ENCODE measurements at places on chromosomes 7 and 10.

GRCh38 chr7:74012842-74013249 is 15.1 kb upstream of the ELN start:
- DNase-seq = no peak

GRCh38 chr7:127850195-127850594 is 181.0 kb downstream of the LRRC4 start:
- DNase-seq = no peak

- DNase-seq = no peak
Observed at GRCh38 chr10:23094786-23095403, 484 bp upstream of the MSRB2 start.

- no peak for DNase-seq
Observed at GRCh38 chr10:73614720-73615119, 23.6 kb upstream of the USP54 start.

DNA sequence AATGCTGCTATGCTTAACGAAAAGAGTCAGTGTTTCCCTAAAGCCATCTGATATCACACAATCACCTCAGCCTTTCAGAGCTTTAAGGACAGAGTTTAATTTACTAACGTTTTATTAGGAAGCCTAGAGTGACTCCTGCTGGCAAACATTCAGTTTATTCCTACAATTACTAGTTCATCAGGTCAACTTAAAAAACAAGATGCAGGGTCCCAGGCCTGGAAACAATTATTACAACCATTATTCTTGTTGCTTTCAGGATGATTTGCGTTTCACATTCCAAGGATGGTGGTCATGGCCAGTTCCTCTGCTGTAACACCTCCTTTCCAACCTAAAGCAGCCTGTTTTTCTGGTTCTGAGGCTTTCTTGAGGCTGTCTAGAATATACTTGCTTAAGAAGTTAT is 1.5 kb upstream of the FAM53B start:
- DNase-seq = no peak

- DNase-seq = no peak
Observed at GRCh38 chr7:134016223-134016941, 110.8 kb upstream of the LRGUK start.

DNA sequence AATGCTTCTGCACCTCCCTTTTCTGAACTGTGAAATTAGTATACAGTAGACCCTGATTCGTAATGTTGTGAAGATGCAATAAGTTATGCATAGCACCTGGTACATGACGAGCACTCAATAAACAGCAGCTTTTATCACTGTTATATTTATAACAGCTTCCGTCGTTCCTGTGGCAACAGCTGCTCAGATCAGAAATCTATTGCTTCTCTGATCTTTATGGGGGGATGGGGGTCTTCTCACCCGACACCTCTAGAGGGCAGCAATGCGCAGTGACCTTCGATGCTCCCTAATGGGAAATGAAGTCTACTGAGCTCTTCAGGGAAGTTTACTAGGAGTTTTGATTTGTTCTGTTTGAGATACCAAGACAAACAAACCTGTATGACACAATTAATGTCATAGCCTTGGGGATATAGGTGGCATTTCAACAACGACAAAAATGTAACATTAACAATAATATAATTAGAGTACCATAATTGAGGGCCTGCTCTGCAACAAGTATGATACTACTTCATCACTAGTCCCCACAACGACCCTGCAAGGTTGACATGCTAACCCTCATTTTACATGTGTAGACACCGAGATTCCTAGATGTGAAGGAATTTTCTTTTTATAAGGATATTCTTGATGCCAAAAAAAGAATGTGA is 289.6 kb downstream of the SFMBT2 start:
- peak; percentile 41 for DNase-seq

DNA sequence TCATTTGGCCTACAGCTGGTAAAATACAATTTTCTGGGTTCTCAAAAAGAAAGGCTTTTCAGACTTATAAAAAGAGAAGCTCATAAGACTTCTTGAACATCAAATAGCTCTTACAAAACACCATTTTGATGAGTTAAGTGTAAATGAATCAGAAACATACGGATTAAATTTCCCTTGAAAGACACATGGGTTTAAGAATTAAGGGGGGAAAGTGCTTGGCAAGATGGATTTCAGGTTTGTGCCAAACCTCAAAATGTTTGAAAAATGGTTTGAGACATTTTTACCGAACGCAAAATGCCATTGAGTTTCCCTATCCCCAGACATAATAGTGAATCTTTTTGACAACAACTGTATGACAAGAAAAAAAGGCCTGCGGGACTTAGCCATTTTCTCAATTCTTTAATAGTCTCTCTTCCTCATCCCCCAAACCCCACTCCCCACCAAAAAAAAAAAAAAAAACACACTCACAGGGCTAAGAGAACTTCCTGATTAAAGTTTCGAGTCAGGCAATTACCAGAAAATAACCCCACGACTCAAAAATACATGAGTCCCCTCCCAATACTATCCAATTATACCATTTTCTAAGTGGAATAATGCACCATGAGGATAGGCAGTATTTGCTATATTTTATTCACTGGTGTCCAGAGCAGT is 260.1 kb downstream of the TRIL start:
- no peak for DNase-seq

DNA sequence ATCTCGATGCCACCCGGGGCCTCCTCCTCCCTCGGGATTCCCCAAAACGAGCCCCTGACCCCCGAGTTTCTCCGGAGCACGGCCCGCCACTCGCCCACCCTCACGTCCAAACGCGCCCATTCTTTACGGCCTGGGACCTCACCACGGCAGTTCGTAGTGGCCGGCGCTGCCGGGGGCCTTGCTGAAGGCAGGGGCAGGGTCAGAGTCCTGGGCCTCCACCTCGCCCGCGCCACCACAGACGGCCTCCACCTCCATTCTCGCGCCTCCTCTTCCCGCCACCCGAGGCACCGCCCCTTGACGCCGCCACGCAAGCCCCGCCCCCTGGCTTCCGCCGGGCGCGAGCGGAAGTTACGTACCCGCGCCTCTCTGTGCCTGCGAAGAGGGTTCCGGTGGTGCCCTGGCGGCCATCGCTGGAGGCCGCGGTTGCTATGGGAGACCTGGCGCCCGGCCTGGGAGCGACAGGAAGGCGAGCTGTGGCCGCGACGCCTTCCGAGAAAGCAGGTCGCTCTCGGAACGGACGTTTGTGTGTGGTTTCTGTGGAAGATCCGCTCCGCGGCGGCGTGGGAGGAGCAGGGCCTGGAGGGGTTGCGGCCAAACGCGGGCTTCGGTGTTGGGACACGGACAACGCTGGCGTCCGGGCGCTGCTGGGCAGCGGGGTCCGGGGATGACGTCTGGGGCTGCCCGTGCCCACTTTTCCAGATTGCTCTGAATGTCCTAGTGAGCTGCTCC is at the start of gene RFC2:
Gene RFC2 (minus strand): TSS at position 271 of the 729 bp plus-strand sequence. CDS start 16 bp downstream, at position 255.
- DNase-seq = peak; percentile 95

- DNase-seq = no peak
Observed at GRCh38 chr7:148319316-148319808, 271.2 kb upstream of the C7orf33 start.

DNA sequence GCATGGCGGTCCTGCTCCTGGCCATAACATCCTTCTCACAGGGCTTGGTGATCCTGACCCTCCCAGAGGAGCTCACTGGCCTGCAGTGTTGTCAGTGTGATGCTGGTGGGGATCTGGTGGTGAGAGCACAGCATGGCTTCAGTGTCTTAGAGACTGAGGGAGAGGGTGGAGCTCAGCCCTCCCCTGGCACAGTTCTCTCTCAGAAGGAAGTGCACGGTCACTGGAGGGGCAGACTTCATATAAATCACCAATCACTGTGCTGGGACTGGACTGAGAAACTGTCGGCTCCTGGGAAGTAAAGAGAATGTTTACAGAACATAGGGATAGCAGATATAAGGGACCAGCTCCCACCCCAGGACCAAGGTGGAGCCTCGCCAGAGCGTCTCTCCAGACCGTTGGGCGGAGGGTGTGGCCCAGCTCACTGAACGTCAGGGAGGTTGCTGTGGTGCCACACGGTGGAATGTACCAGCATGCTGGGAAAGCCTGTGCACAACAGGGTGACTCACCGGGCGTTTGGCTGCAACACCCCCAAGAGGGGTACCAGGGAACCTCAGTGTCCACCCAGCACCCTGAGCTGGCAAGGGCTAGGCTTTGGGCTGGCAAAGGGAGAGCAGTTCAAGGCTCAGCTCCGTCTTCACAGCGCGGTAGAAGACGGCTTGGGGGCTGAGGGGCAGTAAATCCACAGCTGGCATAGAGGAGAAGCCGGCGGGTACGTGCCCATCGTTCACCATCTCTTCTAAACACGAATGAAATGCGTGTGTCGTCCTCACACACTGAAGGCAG is 8.8 kb upstream of the GET4 start:
- DNase-seq = no peak

DNA sequence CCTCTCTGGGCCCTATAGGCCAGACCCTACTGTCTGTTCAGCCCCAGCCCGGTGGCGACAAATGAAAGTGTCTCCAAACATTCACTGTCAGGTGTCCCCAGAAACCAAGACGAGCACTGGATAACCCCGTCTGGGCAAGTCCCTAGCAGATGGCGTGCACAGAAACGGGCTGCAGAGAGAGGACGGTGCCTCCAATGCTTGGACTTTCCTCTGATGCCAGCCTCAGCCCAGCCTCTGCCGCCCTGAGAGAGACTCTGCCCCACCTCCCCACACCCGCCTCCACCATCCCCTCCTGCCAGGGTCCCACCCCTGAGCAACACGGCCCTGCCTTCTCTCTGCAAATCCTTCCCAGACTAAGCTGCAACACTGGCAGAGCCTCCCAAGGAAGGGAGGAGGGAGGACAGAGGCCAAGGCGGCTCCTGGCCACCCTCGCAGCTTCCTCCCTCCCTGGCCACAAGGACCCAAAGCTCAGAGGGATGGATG is 7.4 kb upstream of the LFNG start:
- DNase-seq = no peak

DNA sequence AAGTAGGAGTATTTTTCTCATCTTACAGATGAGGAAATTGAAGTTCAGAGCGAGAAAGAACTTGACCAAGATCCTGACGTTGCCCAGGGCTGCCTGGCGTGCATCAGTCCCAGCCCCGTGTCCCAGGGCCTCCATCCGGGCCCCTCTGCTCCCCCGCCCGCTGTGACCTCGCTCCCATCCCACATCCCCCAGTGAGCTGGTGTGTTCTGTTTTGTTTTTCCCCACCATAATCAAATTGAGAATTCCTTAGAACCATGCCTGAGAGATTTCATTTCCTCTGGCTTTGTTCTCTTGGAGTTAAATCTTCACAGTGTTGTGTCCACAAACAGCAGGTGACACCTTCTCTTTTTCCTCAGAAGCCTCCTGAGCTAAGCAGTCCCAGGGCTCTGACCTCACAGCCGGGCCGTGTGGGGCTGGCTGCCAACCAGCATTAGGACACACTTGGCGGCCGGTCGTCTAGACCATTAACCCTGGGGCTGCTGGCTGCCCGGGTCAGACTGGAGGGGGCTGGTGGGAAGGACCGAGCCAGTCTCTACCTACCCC is 44.3 kb downstream of the PFKP start:
- DNase-seq = no peak

GRCh38 chr7:86301301-86301700 is 342.4 kb upstream of the GRM3 start:
- DNase-seq = no peak

DNA sequence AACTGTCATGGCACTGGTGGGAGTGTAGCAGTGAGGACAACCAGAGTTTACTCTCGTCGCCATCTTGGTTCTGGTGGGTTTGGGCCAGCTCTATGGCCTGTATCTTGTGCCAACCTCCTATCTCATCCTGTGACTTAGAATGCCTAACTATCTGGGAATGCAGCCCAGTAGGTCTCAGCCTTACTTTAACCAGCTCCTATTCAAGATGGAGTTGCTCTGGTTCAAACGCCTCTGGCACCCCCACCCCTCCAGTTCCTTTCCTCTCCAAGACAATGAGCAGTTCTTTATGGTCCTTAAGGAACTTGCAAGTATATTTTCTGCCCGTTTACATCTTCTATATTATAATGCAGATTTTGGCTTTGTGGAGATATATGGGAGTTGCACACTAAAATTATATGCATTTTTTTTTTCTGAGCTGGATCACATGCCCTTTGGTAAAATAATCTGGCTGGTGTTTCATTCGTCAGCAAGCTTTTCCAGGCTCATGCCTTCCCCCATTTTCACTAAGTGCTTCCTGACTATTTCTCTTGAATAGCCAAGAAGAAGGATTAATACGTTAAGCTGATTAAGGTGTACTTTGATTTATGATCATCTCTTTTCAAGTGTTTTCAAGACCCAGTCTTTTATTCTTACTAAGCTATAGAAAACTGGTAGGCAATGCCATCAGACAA is 11.2 kb upstream of the WIPF3 start:
- DNase-seq = no peak

GRCh38 chr7:607938-608337 is 88.3 kb upstream of the PDGFA start:
- DNase-seq = no peak

DNA sequence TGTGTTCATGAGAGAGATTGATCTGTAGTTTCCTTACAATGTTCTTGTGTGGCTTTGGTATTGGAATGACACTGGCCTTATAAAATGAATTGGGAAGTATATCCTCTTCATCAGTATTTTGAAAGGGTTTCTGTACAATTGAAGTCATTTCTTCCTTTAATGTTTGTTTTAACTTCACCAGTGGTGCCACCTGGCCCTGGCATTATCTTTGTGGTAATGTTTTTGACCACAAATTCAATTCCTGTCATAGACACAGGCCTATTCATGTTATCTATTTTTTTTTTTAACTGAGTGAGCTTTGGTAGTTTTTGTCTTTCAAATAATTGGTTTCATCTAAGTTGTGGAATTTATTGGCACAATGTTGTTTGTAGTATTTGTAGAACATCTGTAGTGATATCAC is 127.7 kb downstream of the CDK14 start:
- no peak for DNase-seq

DNA sequence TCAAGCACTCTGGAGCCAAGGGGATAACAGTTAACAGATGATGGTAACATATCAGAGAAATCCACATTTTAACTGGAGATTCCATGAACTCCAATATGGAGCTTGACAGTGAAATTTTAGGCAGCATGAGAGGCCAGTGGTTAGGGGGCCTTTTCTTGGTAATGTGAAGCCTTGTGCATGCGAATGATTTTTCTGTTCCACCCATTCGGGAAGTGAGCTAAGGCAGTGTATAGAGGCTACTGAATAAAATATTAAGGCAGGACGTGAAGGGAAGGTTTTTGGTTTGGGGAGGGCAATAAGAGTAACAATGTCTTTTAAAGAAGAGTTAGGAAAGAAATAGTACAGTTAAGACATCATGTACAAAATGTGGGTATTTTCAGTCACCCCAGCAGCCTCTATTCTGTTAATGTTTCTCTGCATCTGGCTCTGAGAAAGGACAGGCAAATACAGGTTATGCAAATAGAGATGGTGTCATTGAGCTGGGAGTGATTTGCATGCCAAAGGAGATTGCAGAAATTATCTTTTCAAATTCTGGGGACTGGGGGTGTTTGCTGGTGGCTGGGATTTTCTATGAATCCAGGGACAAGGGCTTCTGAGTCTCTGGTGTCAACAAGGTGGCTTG is 6.8 kb upstream of the TAS2R60 start:
- no peak for DNase-seq

- DNase-seq = no peak
Observed at GRCh38 chr7:42254217-42254616, 17.2 kb upstream of the GLI3 start.
